Natural killer cell (primary cell): ENCODE measurements at places on chromosomes 16 and 17.

GRCh38 chr17:16991349-16992009, 19.6 kb upstream of the TNFRSF13B start:
- DNase-seq: peak; percentile 73

- DNase-seq: no peak
These were observed 26.0 kb downstream of the KCNJ16 start for GRCh38 chr17:70100983-70101382.

DNA sequence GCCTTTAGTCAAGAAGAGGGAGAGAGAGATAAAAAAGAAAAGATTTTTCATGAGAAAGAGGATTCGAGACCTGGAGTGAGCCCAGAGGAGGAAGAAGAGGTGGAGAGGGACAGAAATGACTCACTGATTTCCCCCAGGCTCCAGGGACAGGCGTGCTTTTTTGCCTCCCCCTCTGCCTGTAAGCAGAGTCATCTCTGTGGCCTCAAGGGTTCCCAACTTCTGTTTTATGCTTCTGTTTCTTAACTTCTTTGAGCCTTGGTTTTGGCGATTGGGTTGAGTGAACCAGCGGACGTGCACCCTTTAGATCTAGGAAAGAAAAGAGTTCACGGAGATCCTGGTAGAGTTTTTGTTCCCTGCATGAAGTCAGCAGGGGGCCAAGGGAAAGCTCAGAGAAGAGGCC, 147.9 kb upstream of the NOL11 start:
- no peak for DNase-seq

DNA sequence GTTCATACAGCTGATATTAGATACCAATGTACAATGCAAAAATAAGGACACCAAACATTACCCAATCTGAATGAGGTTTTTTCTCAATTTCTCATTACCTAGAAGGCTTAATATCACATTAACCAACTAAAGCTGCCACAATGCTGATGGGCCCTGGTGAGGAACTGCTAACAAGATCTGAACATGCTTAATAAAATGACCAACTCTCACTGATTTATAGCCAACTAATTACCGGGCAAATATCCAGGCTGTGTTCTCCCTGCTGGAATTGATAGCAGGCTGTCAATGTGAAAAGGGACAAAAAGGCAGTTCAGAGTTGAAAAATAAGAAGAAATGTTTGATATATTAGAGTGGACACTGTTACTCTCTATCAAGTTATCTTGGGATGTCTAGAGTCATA, 124.6 kb downstream of the TOX3 start:
- DNase-seq: no peak

DNA sequence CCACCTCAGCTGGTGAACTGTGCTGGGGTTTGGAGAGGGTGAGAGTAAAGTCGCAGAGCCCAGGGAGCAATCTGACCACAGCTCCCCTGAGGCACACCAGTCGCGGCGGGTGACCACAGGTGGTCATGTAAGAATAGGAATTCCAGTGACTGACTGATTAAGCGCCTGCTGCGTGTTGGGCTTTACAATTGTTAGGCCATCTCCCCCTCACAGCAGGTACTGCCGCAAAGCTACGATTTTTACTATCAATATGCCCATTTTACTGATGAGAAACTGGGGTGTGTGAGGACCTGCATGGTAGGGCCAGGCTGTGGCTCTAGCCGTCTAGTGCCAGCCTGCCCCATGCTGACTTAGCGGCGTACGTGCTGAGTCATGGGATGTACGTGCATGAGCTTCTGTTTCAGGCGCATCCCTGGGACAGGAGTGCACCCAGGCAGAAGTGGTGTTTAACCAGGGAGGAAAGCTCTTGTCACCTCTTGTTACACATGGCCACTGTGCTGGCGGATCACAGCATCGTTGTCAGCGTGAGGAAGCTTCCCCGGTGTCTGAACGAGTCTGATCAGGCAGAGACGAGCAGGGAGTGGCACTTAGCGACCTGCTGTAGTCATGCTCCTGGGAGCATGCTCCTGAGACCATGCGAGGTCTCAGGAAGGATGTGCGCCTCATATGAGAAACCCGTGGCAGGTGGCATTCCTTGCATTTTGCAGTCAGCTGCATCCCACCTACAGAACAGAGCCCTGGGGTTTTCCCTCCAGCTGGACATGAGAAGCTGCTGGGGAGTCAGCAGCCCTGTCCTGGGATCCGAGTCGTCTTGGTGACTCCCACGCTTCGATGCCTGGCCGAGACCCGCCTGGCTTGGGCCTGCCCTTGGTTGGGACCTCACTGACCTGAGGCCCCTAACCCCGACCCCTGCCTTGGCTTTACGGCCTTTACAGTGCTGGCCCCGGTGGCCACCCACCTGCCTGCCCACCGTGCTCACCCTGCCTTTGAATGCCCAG, 163.7 kb upstream of the CHMP6 start:
- DNase-seq: no peak

DNA sequence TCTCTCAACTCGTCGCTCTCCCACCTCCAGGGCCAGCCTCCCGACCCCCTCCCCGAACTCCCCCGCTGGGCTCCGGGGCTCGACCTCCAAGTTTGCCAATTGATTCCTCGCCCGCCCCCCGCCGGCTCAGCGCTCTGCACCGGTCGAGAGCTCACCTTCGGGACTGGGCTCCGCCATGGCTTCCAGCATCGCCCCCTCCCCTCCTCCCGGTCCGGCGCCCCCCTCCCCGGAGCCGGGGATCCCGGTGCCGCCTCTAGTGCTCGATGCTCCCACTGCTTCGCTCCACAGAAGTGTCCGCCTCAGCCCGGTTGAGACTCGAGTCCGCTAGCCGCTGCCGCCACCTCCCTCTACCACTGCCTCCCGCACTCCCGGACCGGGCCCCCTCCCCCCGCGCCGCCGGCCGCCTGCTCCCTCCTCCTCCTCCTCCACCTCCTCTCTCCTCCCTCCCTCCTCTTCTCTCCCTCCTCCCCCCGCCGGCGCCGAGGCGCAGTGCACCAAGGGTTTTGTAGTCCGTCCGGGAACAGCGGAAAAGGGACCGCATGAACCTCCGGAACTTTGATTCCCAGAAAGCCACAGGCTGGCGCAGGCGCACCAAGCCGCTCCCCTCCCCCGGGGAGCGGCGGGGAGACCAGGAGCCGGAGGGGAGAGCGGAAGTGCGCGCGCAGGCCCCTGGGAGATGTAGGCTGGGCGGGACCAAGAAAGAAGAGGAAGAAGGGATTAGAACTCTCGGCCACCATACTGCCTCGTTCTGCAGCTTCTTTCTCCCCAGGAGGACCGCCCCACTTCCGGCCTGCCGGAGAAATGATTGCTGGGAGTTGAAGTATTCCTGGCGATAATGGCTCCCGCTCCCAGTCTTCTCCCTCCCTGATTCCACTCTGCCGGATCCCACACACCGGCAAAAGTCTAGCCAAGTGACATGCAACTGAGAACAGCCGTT, at the start of gene PHF23:
PHF23 (minus strand) TSS at position 367 of the 937 bp plus-strand sequence; CDS start at position 189, 178 bp downstream.
- peak; percentile 85 for DNase-seq

- DNase-seq: no peak
These were observed 382.3 kb upstream of the EEF2KMT start for GRCh38 chr16:5479926-5480325.

- DNase-seq: no peak
These were observed 14.3 kb downstream of the GLYR1 start for GRCh38 chr16:4832698-4833343.

- DNase-seq: no peak
These were observed 643 bp downstream of the NOTUM start for GRCh38 chr17:81960130-81960958.

- DNase-seq: no peak
These were observed 68.7 kb upstream of the IRX3 start for GRCh38 chr16:54355251-54355650.

- DNase-seq: no peak
These were observed 29.5 kb upstream of the MSI2 start for GRCh38 chr17:57226793-57227192.

DNA sequence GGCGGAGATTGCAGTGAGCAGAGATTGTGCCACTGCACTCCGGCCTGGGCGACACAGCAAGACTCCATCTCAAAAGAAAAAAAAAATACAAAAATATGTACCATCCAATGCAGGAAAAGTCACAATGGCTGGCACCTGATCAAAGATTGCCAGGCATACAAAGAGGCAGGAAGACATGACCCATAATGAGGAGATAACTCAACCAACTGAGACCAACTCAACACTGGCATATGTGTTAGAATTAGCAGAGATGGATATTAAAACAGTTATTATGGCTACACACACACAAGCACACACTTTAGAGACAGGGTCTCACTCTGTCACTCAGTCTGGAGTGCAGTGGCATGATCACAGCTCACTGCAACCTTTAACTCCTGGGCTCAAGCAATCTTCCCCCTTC, 10.6 kb downstream of the QRICH2 start:
- no peak for DNase-seq

GRCh38 chr17:74457146-74457819, 9.2 kb upstream of the CD300A start:
- peak; percentile 79 for DNase-seq

DNA sequence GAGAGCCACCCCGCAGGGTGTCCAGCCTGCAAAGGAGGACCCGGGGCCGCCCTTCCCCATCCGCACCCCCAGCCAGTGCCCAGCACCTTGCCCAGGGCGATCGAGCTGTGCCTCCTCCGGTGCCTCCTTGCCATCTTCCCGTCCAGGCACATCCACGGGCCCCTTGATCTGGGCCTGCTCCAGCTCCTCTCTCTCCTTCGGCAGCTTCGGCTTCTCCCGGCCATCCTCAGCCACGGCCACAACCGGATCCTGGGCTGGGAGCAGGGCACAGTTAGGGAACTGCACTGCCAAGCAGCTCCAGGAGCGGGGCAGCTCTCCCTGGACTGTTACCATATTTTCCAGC, 13.8 kb downstream of the NDUFAF8 start:
- DNase-seq: no peak

GRCh38 chr16:1678500-1679098, 520 bp downstream of the JPT2 start:
- DNase-seq: peak; percentile 76

DNA sequence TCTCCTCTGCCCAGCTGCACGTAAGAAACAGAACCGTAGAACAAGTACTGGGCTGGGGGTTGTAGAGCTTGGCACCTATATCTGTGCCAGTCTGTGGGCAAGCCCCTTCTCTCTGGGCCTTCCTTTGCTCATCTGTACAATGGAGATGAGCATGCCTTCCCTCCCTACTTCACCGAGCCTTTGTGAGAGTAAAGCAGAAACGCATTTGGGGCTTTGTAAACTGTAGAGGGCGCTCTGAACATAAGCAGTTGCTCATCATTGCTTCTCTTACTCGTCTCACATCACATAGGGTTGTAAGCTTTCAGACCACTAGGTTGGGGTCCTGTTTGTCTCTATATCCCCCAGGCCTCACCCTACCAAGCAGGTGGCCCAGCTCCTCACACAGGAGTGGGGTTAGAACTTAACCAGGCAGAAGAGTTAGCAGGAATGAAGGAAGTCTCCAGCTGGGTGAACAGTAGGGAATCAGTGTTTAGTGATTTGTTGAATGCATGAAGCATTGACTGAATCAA, 15.1 kb downstream of the SAMD14 start:
- no peak for DNase-seq

- DNase-seq: no peak
These were observed 3.6 kb downstream of the NDUFAF8 start for GRCh38 chr17:81242421-81243332.

- no peak for DNase-seq
These were observed 47.4 kb upstream of the ZFHX3 start for GRCh38 chr16:73095142-73095820.

- DNase-seq: no peak
These were observed 8.7 kb upstream of the FZD2 start for GRCh38 chr17:44548376-44549230.
